ENCODE measurements at places on chromosomes 7 and 10.
A peak's percentile ranks its signal among the peaks of the same experiment; 100 is the strongest.

- DNase-seq = peak; percentile 42
Measured at GRCh38 chr10:71666639-71667386, 52.8 kb downstream of the C10orf105 start.

- no peak for DNase-seq
Measured at GRCh38 chr7:44172803-44173424, 16.3 kb downstream of the GCK start.

- DNase-seq = no peak
Measured at GRCh38 chr7:105738133-105738532, 138.3 kb downstream of the ATXN7L1 start.

- no peak for DNase-seq
Measured at GRCh38 chr10:120286280-120286679, 170.7 kb upstream of the PLPP4 start.

GRCh38 chr10:6755781-6756460 lies 175.8 kb upstream of the PRKCQ start:
- DNase-seq = peak; percentile 37

DNA sequence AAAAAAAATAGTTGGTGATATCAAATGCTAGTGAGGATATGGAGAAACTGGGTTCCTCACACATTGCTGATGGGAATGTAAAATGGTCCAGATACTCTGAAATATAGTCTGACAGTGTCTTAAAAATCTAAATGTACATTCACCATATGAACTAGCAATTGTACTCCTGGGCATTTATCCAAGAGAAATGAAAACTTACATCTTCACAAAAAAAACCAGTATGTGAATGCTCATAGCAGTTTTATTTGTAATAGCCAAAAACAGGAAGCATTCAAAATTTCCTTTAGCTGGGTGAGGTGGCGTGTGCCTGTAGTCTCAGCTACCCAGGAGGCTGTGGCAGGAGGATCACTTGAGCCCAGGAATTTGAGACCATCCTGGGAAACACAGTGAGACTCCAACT lies 2.1 kb upstream of the SSC4D start:
- DNase-seq = no peak

- no peak for DNase-seq
Measured at GRCh38 chr10:1938317-1938716, 201.0 kb upstream of the ADARB2 start.

GRCh38 chr10:60816628-60817397 lies 38.5 kb downstream of the CDK1 start:
- peak; percentile 48 for DNase-seq

GRCh38 chr7:80775482-80775881 lies 137.0 kb downstream of the CD36 start:
- DNase-seq = peak; percentile 17

DNA sequence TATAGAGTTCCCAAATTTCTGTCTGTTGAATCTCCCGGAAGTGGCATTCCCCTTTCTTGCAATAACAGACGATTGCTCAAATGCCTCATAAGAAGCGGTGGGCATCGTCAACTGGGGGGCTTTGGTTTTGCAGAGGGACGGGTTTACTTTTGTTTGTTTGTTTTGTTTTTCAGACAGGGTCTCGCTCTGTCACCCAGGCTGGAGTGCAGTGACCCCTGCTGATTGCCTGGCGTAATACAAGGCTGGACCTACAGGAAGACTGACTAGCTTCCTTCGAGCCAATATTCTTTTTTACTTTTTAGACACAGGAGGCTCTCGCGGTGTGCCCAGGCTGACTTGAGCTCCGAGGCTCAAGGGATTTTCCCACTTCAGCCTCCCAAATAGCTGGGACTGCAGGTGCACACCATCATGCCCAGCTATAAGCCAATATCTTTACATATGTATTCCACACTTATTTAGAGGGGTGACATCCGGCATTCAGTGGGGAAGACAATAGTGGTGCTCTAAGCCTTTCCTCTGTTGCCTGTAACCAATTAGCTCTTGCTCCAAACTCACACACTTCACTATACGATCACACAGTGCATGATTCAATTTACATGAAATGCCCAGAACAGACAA lies 58.1 kb downstream of the FHIP2A start:
- DNase-seq = no peak

GRCh38 chr10:131802996-131803395 lies 97.8 kb upstream of the PPP2R2D start:
- no peak for DNase-seq

- DNase-seq = peak; percentile 91
Measured at GRCh38 chr7:28890137-28890536, 68.0 kb downstream of the TRIL start.

DNA sequence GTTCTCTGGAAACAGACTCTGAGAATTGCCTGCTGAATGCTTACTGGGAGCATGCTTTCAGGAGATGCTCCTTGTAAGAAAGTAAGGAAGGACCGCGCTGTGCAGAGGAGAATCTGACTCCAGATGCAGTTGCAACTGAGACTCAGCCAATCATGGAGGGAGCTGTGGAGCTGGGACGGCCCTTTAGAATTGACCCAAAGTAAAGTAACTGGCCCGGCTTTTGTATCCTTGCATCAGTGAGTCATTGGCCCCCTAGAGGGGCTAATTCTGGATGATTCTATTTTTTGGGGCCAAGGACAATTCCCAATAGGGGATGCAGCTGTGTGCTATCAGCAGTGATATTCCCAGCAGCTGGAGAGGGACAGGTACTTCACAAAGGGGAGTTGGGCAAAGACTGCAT lies 170.4 kb downstream of the PTEN start:
- DNase-seq = no peak

- no peak for DNase-seq
Measured at GRCh38 chr10:119538632-119539358, 3.7 kb downstream of the RGS10 start.

- no peak for DNase-seq
Measured at GRCh38 chr10:22437620-22438588, 92.6 kb downstream of the SPAG6 start.

DNA sequence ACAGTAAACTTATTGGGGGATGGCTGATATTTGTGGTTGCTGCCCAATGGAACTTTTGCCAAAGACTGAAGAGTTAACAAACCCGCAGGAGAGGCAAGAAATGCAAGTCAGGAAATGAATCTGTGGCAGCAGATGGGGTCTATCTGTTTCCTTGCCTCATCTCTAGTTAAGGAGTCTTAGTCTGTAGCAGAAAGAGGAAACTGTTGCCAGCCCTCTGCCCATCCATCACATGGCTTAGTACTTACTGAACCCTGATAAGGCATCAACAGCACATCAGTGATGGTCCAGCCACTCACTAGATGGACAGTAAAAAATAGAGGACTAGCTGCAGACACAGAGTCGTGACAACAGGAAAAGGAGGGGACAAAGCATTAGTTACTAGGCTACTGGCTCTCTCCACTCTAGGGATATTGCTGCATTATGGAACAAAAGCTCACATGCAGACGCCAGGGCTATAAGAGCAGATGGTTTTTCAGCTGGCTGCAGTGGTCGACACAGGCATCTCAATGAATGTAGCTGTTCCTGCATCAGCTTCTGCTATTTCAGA lies 614.7 kb downstream of the PARD3 start:
- DNase-seq = no peak

DNA sequence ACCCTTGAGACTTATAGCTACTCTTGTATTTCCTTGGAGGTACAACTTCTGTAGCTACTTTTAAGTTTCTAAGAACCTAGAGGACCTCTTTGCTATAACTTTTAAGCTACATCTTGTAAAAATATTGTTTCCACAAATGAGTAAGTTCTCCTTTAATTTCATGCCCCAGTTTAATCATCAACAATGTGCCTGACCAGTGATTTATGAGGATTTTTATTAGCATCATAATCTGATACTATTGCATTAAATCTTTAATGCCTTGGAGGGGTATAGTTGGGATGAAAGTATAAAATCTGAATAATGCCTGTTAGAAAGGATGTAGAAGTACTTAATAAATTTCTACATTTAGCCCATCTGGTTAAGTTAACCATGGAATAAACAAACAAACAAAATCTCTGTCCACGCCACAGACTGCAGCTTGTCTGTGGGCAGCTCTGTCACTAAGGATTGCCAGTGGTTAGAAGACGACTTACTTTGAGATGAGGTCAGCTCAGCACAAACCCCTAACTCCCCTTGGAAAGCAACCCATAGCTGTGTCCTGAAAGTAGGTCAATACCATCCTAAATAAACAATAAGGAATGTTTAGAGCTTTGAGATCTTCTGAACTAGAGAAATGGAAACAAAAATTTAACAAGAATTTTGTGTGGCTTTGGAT lies 18.3 kb downstream of the UBE2D1 start:
- no peak for DNase-seq

- no peak for DNase-seq
Measured at GRCh38 chr10:49280001-49280408, 19.0 kb upstream of the C10orf71 start.

GRCh38 chr10:77593771-77594470 lies 43.7 kb downstream of the KCNMA1 start:
- DNase-seq = no peak

DNA sequence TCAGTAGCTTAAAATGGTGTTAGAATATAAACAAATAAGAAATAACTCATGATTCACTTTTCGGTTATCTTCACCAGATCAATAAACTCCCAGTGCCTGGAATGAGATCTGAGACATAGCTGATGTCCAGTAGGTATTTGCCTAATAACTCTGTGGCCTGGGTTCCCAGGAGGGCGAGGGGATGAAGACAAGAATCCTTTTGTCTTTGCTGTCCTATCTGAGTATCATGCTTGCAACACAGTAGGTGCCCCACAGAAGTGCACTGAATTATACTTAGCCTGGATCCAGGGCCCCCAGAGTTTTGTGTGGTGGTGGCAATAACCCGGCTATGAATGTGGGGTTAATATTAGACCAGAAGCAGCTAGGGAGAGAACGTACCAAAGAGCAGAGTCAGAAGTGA lies 350.1 kb upstream of the AOAH start:
- peak; percentile 80 for DNase-seq

DNA sequence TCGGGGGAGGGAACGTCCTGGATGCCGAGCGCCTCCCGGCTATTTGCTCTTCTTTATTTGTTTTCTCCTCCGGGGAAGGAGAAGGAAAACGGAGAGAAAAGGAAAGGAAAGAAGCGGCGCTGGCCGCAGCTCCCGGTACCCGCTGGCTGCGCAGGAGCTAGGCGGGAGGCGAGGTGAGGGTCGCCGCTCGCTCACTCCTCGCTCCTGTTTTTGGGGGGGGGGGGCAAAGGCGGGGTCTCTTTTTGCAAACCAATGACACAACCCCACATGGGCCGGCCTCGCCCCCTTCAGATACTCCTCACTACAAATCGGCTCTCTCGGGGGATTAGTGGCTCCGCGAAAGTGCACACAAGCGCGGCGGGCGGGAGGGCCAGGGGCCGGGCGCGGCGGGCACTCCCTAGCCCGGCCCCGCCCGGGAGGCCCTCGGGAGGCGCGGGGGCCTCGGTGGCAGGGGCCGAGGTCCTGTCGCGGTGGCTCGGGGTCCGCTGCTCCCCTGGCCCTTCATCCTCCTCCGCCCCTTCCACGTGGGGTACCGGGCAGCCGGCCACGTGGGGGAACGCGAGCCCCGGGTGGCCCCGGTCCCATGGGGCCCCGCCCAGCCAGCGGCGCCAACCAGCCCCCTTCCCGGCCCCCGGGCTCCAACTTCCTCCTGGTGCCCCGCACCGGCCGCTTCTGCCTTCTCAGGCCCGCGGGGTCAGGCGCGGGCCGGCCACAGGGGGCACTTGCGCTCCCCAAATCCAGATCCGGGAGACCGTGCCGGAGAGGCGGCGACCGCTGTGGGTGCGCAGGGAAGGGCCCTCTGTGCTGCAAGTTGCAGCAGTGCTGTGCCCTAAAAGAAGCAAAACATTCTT lies 718 bp upstream of the CTBP2 start:
- DNase-seq = peak; percentile 57

- no peak for DNase-seq
Measured at GRCh38 chr7:37765872-37766525, 82.4 kb upstream of the NME8 start.

- DNase-seq = no peak
Measured at GRCh38 chr10:8350250-8350967, 295.9 kb downstream of the GATA3 start.

DNA sequence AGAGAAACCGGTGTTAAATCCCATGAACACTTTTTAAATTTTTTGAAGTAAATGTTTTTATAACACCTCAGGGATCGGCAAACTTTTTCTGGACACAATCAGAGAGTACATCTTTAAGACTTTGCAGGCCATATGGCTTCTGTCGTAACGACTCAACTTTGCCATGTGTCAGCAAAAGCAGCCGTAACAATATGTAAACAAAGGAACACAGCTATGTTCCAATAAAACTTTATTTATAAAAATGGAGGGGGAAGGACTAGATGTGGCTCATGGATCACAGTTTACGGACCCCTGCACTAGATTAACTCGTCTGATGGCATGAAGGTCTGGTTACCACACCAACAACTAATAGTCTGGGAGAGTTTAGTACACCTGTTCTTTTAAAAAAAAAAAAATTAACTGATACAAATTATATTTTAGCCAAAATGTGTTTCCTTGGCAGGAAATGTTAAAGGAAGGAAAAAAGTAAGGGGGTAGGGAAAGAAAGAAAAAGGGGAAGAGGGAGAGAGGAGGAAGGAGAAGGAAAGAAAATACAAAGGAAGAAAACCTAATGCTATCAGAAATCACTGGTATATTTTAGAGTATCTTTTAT lies 50.2 kb downstream of the ABI1 start:
- no peak for DNase-seq

- DNase-seq = no peak
Measured at GRCh38 chr7:28576656-28577055, 164.3 kb downstream of the CREB5 start.

GRCh38 chr7:26954951-26955350 lies 90.6 kb upstream of the SKAP2 start:
- no peak for DNase-seq

GRCh38 chr7:124489925-124490324 lies 275.7 kb downstream of the GPR37 start:
- DNase-seq = peak; percentile 93

GRCh38 chr7:28132959-28133870 lies 47.4 kb downstream of the JAZF1 start:
- peak; percentile 21 for DNase-seq

GRCh38 chr10:8396675-8397074 lies 342.2 kb downstream of the GATA3 start:
- no peak for DNase-seq

- no peak for DNase-seq
Measured at GRCh38 chr10:21336476-21337170, 188.9 kb downstream of the SKIDA1 start.

DNA sequence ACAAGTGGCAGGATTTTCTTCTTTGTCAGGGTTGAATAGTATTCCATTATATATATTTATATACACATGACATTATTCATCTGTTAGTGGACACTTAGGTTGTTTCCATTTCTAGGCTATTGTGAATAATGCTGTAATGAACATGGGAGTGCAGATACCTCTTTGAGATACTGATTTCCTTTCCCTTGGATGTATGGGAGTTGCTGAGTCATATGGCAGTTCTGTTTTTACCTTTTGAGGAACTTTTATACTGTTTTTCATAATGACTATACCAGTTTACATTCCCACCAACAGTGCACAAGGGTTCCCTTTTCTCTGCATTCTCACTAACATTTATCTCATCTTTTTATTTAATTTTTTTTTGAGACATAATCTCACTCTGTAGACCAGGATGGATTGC lies 1.8 kb upstream of the CLCN1 start:
- DNase-seq = no peak

GRCh38 chr10:63887023-63887589 lies 365.9 kb downstream of the REEP3 start:
- DNase-seq = peak; percentile 3

- no peak for DNase-seq
Measured at GRCh38 chr7:145152589-145152988, 316.7 kb upstream of the TPK1 start.

GRCh38 chr7:129013048-129013724 lies 41.7 kb downstream of the TNPO3 start:
- no peak for DNase-seq
